IPS DF 6.9 (cell line): ENCODE measurements at places on chromosomes 2 and 18.

GRCh38 chr2:186551323-186552050 is 38.4 kb upstream of the ITGAV start:
- DNase-seq = no peak

DNA sequence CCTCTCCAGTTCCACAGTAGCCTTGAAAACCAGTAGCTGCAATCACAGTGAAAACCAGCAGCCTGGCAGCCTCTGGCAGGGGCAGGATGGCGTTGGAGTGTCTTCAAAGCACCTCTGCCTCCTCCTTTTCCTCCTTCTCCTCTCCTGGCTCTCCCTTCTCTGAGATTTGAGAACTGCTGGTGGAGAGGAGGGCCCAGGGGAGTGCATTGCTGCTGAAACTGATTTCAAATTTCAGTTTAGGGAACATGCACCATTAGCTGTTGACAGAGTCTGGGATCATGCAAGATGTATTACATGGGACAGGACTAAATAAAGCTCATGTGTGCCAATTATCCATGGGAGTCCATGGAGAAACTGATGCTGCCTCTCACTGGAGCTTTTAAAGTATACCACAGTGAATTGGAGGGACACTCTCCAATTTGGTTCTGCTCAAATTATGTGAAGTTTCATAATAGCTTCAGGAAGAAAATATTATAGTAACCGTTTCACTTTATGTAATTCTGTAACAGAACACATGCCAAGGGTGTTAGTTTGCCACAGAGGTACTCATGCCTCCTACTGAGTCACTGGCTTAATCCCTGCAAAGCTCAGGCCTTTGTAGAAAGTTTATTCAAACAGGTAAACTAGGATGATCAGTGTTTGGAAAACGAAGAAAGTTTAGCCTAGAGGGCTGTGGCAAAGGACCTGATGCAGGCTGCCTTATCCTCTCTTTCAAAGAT is 146.1 kb downstream of the PRPF40A start:
- DNase-seq = no peak

DNA sequence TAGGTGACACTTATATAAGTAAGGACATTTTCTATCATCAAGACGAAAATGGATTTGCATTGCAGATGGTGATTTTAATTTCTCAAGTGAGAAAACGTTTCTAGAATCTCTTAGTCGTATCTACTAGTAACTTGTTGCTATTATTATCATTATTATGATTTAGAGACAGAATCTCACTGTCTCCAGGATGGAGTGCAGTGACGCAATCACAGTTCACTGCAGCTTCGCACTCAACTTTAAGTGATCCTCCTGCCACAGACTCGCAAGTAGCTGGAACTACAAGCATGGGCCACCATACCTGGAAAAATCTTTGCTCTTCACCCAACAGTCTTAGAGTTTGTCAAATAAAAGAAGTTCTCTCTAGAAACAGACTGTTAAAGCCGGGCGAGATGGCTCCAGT is 37.6 kb upstream of the DDX18 start:
- no peak for DNase-seq

GRCh38 chr2:100064592-100065428 is 77.6 kb downstream of the AFF3 start:
- no peak for DNase-seq

DNA sequence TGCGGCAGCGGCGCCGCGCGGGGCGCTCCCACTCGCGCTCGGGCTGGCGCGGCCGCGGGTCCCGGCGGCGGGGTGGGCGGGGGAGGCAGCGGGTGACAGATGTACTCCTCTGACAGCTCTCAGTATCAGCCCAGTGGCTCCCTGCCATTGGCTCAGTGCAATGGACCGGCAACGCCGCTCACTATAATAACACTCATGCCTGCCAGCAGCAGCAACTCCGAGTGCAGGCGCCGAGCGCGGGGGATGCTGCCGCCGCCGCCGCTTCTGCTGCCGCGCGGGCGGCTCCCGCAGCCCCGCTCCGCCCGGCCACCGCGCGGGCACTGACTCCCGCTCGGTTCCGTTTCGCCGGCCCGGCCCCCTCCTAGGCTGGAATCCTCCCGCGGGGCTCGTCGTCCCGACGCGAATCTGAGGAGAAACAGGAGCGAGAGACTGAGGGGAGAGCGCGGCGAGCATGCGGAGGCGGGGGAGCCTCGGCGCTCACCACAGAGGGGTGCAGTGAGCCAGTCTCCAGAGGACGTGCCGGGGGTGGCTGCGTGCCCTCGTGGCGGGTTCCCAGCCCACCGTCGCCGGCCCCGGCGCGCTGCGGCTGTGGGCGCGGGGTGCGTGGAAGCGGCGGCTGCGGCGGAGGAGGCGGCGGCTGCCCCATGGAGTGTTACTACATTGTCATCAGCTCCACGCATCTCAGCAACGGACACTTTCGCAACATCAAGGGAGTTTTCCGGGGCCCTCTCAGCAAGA is at the start of gene ZNF804A:
Gene ZNF804A, plus strand, starts transcription at position 214 of the 738 bp plus-strand sequence. Its CDS starts 431 bp downstream, at position 645.
- DNase-seq = no peak
